ENCODE measurements at places on chromosomes 2 and 18.

- DNase-seq: no peak
Measured at GRCh38 chr2:237264480-237265219, 149.3 kb downstream of the COL6A3 start.

DNA sequence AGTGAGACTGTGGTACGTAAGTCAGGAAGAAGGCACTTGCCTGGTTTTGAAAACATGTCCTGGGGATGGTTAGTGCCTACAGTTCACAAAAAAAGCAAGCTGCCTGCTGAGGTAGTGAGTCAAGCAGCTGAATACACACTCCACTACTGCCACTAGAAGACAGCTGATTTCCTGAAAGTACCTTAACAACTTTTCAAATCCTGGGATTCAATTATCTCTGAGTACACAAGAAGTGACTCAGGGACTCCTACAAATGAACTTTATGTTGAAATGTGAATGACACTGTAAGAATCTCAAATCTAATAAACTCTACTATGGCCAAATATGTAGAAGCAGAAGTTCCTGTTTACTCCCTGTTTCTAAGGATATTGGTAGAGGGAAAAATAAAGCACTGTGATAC is 58.0 kb upstream of the ARL5A start:
- peak; percentile 42 for DNase-seq

DNA sequence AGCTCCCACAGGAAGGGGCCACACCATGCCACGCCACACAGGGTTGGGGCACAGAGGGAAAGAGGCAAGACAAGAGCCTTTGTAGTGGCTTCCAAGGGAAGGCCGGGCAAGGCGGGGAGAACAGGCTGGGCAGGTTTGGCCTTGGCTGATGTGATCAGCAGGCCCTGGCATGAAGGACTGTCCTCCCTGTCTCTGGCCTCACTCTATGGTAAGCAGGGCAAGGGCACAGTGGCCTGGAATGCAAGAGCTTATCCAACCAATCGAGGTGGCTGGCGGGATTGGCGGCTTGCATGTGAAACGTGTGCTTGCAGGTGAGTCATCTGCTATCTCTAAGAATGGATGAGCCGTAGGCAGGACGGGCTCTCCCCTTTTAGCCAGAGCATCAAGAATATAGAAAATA is 6.4 kb upstream of the ATP9B start:
- DNase-seq: no peak

DNA sequence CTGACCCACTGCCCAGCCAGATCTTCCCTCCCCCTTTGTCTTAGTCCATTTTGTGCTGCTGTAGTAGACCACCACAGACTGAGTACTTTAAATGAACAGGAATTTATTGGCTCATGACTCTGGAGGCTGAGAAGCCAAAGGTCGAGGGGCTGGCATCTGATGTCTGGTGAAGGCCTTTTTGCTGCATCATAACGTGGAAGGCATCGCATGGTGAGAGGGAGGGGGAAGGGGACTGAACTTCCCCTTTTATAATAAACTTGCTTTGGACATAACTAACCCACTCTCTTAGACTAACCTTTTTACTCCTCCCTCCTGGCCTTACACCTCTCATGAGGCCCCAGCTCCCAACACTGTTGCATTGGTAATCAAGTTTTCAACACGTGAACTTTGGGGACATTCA is 83.8 kb downstream of the MAP4K4 start:
- no peak for DNase-seq

DNA sequence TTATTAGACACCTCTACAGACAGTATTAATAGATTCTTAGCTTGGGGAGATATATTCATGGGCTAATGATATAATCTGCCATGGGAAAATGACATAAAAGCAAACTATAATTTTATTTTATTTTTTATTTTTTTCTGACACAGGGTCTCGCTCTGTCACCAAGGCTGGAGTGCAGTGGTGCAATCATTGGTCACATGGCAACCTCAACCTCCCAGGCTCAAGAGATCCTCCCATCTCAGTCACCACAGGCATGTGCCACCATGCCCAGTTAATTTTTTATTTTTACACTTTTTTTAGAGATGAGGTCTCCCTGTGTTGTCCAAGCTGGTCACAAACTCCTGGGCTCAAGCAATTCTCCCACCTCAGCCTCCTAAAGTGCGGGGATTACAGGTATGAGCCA is 39.3 kb downstream of the RTN4 start:
- no peak for DNase-seq

DNA sequence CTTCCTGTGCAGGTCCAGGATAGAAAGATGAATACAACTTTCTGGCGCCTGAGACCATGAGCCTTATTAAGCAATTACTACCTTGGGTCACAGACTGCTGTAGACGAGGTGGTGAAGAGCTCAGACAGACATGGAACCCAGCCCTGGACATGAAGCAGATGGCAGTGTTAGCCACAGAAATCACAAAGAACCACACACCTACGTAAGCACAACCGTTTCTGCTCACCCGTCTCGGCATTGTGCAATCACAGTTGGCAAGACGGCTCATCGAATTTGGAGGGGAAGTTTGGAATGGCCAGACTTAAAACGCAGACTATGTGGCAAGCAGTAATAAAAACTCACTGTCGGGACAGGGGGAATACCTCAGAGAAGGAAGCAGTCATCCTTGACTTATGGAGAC is 24.3 kb upstream of the ASPRV1 start:
- DNase-seq: no peak
